ENCODE measurements at places on chromosomes 5 and 9.

DNA sequence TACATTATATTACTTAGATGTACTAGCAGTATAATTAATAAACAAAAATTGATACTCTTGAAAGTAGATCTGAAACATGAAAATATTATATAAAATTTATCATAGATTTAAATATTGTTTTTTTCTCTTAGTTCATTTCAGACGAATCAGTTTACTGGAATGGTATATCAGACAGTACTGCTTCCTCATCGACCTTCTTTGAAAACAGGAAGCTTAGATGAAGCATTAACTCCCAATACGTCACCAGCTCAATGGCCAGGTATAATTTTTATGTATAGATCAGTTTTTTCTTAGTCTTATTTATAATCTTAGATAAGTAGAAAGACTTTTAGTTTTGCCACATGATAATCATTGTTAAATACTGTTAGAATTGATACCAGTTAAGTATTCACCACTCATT is 106.3 kb downstream of the DMXL1 start:
- no peak for DNase-seq

DNA sequence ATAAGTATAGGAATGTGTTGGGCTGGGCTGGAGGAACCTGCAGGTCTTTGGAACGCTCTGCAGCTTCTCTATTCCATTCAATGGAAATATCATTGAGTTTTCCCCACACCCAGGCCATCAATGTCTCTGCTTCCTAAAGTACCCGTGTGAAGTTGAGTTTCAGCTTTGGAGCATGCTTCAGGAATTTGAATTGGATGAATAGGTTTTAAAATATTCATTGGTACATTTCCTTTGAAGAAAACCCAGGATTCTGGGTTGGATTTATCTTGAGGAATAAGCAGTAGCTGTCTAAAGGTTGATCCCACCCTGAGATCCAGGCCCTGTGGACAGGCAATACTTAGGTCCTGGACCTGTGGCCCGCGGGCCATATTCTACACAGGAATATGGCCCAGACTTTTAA is 37.3 kb downstream of the INSYN2B start:
- DNase-seq, result no peak

- DNase-seq, result no peak
These were observed 12.0 kb downstream of the FOXD1 start for GRCh38 chr5:73436535-73437100.

DNA sequence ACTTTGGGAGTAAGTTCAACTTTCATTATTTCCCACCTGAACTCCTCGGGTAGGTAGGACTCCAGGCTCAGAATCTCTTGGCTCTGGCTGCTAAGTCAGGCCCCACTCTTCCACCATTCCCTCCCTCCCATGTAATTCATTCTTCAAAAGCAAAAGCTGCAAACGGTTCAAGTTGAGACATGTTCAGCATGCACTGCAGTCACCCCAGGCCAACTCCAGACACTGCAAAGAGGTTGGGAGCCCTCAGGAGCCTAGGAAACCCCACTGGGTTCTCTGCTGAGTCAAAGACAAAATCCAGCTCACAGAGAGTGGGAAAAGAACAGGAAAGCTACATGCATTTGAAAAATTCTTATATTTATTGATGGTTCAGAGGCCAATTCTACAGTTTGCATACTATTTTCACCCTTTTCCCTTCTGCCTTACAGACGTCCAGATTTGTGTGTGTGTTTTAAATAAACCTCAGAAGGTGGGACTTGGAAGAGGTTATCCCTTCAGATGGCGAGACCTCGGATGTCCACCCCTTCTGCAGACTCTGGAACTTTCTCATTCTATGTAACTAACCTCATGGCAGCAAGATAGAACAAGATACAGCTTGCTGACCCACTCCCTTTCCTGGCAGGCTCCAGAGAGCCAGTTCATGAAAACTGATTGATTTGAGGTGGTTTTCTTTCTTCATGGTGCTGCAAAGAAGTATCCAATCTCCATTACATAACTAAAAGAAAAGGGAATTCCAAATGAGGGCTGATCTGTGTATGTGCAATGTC is 65.7 kb upstream of the EQTN start:
- no peak for DNase-seq

- DNase-seq, result no peak
These were observed 24.2 kb downstream of the CSNK1A1 start for GRCh38 chr5:149526845-149527590.

DNA sequence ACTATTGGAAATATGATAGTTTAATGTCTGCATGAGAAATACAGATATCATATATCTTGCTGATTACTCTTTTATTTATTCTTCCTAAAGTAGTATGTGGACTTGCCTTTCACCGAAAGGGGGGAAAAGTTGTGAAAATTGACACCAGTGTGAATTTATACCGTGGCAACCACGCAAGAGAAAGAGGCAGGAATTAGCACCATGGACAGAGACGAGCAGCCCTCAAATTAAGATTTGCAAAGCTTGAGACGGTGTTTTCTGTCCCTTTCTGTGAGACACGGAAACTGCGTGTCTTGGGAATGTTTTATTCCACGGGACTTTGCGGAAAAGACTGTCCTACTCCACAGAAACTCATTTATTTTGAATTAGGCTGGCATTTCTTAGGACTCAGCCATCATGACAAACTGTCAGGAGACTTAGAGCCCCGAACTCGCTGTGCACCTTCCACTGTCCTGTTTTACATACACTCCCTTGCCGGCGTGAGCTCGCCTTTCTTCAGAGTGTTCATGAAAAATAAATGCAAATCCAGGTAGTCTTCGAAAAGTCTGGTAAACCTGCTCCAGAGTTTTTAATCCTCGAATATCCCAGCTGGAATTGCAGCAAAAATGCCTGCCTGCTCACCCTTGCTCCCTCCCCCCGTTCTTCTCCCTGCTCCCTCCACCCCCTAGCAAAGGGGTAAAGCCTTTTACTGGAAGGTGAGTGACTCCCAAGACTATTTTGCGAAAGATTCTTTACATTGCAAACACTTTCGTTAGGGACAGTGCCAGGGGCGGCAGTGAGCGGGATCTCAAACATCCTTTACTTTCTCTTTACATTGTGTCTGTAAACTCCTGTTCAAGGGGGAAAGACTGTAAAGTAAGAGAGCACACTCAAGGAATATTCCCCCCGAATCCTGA is 3.8 kb upstream of the ELAVL2 start:
- no peak for DNase-seq

DNA sequence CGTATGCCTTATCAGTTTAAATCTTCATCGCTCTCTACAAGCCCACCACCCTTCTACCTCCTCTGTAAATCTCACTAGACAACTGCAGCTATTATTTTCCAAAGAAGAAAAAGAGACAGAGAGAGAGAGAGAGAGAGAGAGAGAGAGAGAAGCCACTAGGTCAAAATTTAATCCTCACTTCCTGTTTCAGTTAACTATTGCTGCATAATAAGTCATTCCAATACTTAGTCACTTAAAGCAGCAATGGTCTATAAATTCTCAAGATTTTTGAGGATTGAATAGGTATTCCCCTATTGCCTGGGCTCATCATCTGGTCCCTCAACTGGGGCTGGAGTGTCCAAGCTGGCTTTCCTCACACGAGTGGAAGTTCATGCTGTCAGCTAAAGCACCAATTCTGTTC is 68.8 kb downstream of the ITGA1 start:
- DNase-seq, result no peak

GRCh38 chr9:97966493-97966892 is 16.6 kb upstream of the ANP32B start:
- DNase-seq, result no peak

GRCh38 chr9:64128572-64128971 is 1156.4 kb downstream of the FOXD4L5 start:
- no peak for DNase-seq

- DNase-seq, result no peak
These were observed 80.2 kb downstream of the PHF2 start for GRCh38 chr9:93656426-93657239.

GRCh38 chr9:98142925-98143481 is 24.0 kb upstream of the TRIM14 start:
- no peak for DNase-seq

DNA sequence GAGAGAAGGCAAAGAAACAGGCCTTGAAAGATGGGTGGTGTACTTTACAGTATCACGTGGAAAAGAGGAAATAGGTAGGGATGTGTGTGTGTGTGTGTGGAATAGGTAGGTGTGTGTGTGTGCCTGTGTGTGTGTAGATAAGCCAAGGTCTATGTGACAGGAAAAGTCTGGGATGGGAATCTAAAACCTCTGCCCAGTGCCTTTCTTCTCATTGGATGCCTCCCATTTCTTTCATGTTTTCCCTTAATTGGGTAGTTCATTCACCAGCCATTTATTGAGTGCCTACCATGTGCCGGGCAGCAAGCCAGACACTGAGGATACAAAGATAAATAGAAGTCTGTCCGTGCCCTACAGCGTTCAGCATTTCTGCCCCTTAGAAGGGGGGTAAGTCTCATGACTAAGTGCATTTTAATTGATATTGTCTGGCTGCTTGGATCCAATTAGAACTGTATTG is 1.0 kb downstream of the URM1 start:
- DNase-seq, result no peak

DNA sequence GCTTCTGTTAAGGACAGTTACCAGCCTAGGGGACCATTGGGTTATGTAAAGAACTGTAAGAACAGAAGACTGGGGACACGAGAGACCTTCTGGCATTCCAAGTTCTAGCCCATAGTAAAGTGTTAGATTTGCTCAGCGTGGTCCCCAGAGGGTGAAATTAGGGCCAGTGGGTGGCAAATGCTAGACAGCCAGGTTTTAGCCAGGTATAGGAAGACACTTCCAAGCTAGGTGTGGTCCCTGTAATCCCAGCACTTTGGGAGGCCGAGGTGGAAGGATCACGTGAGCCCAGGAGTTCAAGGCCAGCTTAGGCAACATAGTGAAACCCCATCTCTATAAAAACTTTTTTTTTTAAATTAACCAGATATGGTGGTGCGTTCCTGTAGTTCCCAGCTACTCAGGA is 34.3 kb downstream of the ATPSCKMT start:
- no peak for DNase-seq

DNA sequence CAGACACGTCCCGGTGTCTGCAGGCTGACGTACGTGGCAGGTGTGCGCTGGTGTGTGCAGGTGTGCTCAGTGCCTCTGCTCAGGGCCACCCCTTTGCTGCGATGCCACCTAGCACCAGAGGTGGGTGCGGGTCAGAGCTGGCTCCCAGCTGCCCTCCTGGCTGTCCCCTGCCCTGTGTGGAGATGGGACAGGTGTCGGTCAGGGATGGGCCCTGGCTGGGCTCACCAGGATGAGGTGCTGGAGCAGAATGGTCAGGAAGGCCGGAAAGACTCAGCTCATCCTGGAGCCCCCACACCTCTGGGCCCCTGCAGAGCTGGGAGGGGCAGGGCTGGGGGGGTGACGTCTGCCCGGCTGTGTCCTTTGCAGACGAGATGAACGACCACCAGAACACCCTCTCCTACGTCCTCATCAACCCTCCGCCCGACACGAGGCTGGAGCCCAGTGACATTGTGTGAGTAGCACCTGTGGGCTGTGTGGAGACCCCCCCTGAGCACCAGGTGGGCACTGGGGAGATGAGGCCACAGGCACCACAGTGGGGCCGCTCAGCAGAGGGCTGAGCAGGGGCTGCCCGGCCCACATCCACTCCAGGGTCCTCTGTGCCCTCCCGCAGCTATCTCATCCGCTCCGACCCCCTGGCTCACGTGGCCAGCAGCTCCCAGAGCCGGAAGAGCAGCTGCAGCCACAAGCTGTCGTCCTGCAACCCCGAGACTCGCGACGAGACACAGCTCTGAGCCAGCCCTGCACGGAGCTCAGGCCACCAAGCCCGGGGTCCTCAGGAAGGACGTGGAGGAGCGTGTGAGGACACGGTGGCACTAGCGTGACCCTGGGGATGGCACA is 89.7 kb downstream of the KCNT1 start:
- no peak for DNase-seq

DNA sequence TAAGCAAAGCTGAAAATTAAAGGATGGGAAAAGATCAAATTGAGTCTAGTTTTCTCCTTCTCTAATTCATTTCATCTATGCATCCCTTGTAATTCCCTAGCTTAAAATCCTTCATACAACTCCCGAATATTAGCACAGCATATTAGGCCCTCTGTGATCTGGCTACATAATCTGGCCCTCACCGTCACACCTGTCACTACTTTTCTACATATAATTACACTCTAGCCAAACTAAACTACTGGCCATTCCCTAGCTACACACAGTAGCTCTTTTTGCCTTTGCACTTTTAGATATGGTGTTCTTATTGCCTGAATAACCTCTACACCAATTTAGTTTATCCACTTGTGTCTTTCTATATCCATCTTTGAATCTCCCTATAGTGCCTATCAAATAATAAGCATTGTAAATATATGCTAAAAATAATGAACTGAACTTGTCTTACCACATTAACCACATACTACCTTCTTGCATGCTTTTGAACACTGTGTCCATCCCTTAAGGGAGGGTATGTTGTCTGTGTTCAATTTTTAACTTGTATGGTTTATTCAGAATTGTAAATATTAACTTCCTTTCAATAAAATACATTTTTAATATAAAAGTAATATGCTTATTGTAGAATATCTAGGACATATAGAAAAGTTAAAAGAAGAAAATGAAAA is 15.9 kb downstream of the RANBP6 start:
- no peak for DNase-seq

DNA sequence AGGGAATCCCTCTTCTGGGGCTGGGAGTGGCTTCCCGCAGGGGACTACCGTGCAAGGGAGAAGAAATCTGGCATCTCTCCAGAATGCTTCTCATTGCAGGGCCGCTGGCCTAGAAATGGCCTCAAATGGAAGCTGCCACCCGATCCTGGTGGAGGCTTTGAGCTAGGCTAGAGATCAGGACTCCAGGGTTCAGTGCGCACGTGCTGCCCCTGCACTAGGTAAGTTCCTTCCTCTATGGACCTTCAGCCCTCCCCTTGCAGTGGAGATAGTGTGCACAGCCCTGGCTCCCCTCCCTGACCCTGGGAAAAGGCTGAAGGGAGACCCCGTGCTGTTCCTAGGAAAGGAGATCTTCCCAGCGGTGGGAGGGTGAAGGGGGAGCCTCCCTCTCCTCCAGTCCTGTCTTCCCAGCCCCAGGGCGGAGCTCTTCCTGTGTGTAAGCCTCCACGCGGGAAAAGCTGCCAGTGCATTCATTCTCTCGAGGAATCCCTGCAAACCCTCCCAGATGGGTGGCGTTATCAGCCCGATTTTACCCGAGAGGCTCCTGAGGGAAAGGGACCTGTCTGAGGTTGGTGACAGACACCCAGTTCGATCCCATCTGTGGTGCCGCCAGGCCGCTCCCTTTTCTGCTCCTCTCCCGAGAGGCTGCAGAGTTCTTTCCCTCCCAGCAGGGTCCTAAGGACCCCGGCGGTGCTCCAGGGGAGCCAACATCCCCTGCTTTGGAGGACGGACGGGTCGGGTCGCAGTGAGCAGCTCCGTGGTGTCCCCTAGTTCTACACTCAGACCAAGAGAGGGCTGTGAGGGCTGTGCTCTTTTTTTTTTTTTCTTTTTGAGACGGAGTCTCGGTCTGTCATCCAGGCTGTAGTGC is 1.4 kb upstream of the CERCAM start:
- no peak for DNase-seq

- no peak for DNase-seq
These were observed 92.7 kb downstream of the MPDZ start for GRCh38 chr9:13186774-13187173.

GRCh38 chr9:109994141-109994540 is 213.8 kb downstream of the C9orf152 start:
- DNase-seq, result no peak

GRCh38 chr5:36772276-36773140 is 104.1 kb upstream of the NIPBL start:
- DNase-seq, result no peak
